ENCODE measurements at places on chromosomes 1 and 21.

DNA sequence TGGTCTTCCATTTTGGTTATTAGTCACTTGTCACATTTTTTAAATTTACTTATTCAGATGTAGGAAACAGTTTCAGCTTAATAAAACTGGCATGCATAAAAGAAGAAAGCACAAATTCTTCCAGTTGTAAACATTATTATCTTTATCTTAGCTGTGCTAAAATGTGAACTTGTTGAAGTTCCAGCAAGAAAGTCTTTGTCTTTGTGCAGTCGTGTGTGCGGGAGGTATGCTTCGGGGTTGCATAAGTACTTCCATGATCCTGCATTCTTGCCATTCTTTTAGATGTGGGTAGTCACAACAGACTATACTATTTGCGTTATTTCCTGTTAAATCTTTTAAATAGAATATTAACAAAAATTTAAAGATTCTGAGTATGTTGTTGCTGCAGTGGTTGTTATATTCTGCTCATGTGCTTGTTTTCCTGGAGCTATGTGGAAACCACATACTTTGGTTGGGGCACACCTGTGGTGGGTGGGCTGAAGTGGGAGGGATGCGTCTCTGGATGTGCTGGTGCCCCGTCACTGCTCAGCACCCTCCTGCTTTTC is 49.9 kb downstream of the CBS start:
- DNase-seq = no peak

DNA sequence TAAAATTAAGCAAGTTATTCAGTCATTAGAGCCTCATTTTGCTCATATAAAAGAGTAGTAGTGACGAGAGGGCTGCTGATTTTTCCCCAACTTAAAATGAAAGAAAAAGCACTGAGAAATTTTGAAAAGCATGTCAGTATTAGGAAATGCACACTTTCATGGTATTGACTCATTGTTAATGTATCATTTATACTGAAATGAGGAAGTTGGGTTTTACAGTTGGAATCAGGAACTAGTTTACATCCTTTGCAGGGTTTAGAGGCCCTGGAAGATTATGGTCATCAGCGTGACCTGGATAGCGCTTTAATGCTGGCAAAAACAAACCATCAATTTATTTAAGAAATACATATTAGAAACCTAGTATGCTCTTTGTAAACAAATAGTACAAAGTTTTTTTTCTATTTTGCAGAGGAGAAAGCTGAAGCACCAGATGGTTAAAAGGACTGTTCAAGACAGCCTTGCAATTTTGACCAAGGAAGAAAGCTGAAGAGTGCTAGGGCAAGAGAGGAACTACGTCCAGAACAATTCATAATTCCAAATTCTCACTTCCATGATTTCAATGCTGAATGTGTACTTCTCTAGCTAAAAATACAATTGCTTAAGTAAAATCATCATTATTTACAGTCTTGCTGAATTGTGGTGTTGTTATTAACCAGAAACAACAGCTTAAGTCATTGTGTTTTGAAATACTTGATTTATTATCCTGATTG is 94.8 kb upstream of the SGIP1 start:
- no peak for DNase-seq

DNA sequence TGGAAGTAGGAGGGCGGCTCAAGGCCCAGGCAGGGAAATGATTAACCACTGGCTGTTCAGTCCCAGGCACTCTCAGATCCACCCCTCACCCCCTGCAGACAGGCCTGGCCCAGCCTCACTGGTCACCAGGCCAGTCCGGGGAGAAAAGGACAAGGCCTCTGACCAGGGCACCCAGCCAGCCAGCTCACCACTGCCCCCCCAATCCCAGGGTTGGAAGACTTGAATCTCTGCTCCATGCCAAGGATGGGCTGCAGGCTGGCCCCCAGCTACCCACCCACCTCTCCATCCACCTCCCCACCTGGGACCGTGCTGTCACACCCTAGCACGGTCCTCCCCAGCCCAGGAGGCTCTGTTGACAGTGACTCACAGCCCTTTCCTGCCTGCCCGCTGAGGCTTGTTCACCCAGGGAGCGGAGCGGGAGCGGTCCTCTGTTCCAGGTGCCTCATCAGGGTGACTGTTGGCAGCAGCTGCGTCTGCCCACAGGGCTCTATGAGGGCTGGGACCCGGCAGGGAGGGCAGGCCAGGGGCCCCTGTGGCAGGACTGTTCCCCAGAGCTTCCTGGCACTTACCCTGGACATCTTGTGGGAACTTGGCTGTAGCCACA is 2.2 kb downstream of the LAD1 start:
- no peak for DNase-seq

DNA sequence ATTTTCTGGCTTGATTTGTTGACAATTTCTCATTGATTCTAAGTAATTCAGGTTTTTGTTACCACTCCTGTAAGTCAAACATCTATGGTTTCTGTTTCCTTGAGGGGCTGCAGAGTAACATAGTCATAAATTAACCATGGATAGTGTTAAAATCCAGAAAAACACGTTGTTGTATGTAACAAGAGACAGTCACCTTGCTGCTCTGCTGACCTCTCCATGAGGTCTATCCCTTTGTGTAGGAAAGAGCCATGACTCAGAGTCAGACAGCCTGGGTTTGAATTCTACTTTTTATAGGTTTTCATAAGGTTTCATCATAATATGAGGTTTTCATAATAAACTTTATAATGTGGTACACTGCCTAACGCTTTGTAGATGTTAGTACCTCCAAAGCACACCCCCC is 27.6 kb upstream of the NBL1 start:
- DNase-seq = no peak

DNA sequence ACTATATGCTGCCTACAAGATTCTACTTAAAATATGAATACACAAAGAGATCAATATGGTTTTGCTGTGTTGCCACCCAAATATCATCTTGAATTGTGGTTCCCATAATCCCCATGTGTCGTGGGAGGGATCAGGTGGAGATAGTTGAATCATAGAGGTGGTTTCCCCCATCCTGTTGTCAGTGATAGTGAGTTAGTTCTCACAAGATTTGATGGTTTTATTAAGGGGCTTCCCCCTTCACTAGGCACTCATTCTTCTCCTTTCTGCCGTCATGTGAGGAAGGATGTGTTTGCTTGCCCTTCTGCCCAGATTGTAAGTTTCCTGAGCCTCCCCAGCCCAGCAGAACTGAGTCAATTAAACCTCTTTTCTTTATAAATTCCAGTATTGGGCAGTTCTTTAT is 654.4 kb upstream of the NR5A2 start:
- DNase-seq = no peak

GRCh38 chr1:218760601-218761570 is 412.8 kb upstream of the LYPLAL1 start:
- DNase-seq = no peak

DNA sequence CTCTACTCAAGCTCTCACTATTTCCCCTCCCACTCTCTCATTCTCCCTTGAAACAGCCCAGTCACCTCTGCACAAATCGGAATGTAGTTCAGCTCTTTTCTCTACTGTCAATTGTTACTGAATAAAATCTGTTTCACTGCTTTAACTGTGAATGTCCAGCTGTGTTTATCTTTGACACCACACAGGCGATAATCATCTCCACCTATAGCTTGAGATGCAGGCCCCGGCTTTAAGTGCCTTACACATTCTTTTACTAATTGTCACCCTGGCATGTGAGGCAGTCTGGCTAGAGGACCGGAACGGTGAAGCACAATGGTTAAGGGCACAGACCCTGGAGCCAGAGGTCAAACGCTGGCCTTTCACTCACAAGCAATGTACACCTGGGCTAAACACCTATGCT is 122.8 kb upstream of the C8B start:
- no peak for DNase-seq

DNA sequence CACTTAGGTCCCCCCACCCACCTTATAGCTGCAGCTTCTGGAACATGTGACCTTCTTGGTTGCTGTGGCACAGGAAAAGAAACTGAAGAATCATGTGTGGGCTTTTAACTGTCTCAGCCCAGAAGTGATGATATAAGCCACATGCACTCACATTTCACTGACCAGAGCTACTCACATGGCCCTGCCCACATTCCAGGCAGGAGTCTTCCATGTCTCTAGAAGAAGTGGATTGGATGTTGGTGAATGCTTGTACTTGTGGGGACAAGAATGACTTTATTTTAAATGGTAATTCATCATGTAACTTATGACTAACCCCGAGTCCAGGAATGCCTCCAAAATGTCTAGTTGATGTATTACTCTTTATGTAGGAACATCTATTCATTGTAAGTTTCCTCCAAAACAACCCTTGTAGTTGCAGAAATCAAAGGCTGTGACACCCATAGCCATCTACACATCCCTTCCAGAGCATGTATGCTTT is 15.8 kb upstream of the CAMK1G start:
- DNase-seq = no peak

GRCh38 chr1:191869790-191870312 is 288.4 kb upstream of the RGS18 start:
- no peak for DNase-seq

DNA sequence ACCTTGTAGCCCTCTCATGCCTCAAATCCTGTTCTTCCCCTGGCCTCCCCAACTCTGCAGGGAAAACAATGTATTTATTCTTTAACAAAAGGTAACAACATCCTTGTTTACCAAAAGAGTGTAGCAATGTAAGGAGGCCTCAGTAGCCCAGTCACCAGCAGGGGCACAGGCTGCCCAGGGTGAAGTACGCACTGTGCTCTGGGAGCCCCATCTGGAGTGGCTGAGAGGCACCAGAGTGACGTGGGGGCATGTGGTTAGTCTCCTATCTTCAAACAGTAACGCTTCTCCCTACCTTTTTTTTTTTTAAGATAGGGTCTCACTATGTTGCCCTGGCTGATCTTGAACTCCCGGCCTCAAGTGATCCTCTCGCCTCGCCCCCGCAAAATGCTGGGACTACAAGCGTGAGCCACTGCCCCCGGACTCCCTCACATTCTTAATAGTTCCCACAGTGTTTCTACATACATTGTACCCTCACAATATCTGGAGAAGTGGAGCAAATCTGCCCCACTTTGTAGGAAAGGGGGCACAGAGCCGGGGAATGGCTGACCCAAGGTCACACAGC is 51.3 kb upstream of the ECE1 start:
- DNase-seq = no peak

All from iPS DF 19.7 (cell line).